ENCODE measurements at places on chromosomes 4 and X.

- no peak for DNase-seq
Measured at GRCh38 chrX:117701050-117701449, 415.6 kb downstream of the KLHL13 start.

- DNase-seq = no peak
Measured at GRCh38 chrX:122739770-122740169, 444.3 kb upstream of the GRIA3 start.

DNA sequence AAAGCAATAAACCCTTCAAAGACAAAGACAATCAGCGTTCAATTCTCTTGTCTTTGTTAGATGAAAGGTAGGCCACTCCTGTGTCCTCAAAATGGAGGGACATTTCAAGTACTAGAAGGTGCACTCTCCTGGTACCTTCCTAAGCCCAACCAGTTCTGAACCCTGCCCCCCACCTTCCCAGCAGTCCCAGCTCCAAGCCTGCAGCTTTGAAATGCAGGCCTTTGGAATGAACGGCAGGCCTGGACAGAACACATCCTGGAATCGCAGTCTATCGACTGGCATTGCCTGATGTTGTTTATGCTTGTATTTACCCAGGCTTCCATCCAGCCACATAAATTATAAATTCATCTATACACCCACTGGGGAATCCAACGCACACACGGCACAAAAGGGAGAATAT lies 47.4 kb downstream of the RASGEF1B start:
- no peak for DNase-seq

DNA sequence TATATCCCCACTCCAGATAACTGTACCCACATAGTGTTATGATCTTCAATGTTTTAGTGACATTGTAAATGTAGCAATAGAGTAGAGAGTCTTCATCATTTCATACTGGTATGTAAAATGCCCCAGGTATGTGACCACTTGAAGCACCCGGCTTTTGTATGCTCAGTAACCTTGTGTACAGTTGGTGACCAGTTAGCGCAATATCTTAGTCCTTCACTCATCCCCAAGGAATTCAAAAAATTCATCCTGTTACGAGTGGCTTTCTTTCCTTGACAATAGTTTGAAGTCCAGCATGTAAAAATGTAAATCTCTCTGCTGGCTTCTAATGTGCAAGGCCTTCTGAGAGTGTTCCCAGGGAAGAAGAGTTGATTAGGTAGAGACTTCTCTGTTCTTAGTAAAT lies 145.6 kb downstream of the ARX start:
- no peak for DNase-seq

GRCh38 chr4:140267576-140267975 lies 105.9 kb upstream of the SCOC start:
- DNase-seq = peak; percentile 31

DNA sequence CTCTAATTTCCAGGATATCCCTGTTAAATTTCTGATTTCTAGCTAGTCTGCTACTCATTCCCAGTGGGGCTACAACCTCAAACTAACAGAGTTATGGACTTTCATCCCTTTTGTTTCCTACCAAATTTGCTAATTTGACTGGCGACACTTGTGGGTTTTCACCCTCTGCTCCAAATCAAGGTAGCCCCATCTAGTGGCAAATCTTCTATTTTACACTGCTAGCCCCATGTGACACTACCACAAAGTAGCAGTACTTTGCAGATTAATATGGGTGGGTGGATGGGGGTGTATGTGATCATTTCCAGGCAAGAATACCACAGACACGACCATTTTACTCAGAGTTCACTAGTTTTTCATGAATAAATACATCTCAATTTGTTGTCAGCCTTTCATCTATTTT lies 150.3 kb downstream of the MSL3 start:
- no peak for DNase-seq

DNA sequence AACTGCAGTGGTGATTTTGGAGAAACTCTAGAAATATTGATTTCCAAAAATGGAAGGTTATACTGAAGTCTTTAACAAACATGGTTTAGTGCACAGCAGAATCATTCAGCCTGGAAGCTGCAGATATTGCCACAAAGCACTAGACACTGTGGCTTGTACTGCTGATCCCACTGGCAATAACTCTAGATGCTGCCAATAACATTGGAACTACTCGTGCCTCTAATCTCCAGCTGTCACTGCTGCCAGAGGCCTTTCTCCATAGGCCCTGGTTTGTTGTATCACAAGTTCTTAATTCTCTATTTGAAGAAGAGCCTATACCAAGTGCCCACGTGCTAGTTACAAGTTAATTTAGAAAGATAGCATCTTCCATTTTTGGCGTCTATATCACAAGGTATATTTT lies 19.3 kb downstream of the DMP1 start:
- no peak for DNase-seq

- DNase-seq = no peak
Measured at GRCh38 chr4:123452616-123453015, 56.0 kb downstream of the SPRY1 start.

DNA sequence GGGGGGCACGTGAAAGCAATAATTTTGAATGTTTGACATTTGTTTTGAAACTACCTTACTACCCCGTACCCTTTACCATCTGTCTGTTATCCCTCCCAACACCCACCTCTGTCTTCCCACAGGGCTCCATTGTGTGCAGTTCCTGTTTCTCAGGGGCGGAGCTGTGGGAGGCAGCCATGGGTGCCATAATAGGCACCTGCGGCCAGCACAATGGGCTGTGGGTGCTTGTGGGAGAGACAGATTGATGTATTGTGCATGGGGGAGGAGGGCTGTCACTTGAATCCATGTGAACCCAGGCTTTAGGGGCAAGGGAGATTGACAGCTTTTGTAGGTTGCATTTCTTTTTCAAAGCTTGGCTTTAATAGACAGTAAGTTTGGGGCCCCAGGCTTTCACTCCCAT lies 122.6 kb upstream of the CXorf66 start:
- DNase-seq = no peak

GRCh38 chrX:42996861-42997260 lies 218.9 kb upstream of the PPP1R2C start:
- DNase-seq = no peak

- no peak for DNase-seq
Measured at GRCh38 chrX:98627645-98628044, 1743.9 kb downstream of the RPA4 start.

All from BE2C (cell line).